ENCODE measurements at places on chromosomes 3 and 15.
A peak's percentile ranks its signal among the peaks of the same experiment; 100 is the strongest.

DNA sequence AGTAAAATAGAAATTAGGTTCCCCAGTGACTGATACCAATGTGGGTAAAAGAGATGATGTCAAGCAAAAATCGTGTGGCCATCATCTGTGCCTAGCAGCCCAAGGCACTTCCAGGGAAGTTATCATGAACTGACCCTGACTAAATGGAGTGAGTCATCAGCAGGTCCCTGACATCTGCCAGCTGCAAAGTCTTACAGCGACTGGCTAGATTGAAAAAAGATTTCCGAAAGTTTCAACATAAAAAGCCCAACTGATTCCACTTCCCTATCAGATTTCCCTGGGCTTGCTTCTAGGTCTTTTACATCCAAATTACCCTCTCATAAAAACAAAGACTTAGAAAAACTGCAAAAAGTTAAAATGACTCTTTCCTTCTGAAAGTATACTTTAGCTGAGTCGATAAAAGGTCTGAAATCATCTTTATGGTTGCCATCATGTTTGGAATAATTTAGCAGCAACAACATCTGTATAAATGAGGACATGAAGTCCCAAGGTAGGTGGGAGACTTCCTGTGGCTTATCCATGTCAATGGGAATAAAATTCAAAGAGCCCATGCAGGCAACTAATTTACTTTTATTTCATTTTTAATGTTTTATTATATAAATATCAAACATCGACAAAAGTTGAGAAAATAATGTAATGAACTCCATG lies 342.8 kb downstream of the ERC2 start:
- no peak for DNase-seq

DNA sequence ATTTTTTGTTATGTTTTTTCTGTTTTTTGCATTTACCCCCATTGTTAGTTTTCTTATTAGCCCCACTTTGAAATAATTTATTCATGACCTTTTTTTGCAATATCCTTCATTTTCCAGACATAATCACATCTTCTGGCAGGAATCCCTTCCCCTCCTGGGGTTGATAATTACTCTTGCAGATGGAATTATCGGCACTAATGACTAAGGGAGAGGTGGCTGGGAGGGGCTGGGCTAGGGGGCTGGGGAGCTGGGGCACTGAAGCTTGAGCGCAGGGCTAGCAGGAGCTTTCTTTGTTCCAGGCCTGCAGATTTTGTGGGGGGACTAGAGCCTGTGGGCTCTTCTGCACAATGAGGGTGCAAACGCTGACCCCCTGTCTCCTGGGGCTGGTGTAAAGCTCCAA lies 77.8 kb downstream of the RAB11A start:
- no peak for DNase-seq

GRCh38 chr3:137958636-137959035 lies 51.3 kb upstream of the CLDN18 start:
- DNase-seq = no peak

DNA sequence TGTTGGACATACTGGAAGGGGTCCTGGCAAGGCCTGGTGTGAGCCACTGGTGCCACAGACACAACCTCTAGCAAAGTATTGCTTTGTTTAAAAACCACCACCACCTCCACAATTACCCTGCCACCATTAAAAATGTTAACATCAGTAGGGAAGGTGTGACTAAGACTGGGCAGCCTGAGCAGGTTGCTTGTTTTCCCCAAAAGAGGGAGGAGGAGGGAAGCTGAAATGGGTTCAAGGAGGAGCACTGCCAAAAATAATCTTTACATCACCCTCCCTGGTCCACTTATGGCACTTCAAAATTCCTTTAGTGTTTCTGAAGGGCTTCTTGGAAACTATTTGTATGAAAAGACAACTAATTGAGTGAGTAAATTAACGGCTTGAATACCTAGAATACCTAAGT lies 99.8 kb upstream of the FGF7 start:
- no peak for DNase-seq

- no peak for DNase-seq
Observed at GRCh38 chr3:25854635-25855034, 64.7 kb downstream of the OXSM start.

GRCh38 chr15:65476903-65477302 lies 40.6 kb downstream of the DPP8 start:
- no peak for DNase-seq

GRCh38 chr3:57740027-57740426 lies 16.1 kb upstream of the SLMAP start:
- no peak for DNase-seq

- no peak for DNase-seq
Observed at GRCh38 chr15:39462691-39463090, 118.2 kb upstream of the THBS1 start.

DNA sequence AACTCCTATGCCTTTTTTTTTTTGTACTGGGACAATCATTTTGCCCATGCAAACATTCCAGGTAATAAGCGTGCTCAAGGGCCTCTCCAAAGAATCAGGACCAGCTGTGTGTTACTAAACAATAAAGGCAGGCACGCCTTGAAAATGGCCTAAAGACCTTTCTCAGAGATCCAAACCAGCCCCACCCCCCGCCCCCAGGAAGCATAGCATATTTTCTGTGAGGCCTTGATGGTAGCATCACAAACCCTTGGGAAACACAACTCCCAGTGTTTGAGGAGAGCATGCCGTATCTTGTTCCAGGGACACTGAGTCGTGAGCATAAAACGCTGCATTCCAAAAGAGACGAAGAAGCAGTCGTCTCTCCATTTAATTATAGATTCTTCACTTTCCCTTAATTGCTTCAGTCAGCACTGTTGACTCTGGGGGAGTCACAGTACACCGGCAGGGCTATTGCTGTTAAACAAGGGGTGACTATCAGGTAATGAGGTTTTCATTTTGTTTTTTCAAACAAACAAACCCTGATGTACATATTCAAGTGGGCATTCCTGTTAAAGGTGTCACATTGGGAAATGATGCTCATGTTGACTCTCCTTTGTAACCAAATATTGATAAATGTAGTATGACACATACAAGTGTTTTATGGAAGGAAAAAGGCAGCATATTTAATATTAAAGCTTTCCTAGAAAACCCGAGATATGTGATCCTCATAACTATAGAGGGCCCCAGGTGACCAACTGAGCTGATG lies 4.4 kb upstream of the TPM1 start:
- peak; percentile 7 for DNase-seq

DNA sequence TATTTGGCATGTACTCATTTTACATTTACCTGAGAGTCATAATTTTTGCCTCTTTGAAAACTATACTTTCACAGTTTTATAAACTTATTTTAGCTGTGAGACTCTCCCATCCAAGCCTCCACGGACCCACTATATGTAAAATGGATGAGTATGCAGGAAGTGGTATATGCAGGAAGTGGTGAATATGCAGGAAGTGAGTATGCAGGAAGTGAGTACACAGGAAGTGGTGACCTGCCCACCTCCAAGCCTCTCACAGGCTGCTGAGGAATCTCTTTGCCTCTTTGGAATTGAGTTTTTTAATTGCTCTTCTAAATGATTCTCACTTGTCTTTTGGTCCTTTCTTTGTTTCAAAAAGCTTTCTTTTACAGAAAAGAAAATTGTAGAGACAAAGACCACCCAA lies 85.2 kb downstream of the KBTBD8 start:
- DNase-seq = no peak

- no peak for DNase-seq
Observed at GRCh38 chr3:53890726-53891475, 758 bp downstream of the SELENOK start.

GRCh38 chr3:25665315-25666280 lies 891 bp upstream of the TOP2B start:
- DNase-seq = no peak

DNA sequence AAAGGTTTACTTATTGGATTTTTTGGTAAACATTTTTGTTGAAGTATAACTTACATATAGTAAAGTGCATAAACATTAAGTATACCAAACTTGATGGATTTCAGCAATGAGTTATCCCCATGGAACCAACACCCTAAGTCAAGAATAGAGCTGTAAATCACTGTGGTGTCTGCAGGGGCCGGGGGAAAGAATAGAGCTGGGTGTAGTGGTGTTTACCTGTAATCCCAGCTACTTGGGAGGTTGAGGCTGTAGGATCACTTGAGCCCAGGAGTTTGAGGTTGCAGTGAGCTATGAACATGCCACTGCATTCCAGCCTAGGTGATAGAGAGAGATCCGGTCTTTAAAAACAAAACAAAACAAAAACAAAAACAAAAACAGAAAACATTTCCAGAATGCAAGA lies 13.3 kb upstream of the FEM1B start:
- no peak for DNase-seq

DNA sequence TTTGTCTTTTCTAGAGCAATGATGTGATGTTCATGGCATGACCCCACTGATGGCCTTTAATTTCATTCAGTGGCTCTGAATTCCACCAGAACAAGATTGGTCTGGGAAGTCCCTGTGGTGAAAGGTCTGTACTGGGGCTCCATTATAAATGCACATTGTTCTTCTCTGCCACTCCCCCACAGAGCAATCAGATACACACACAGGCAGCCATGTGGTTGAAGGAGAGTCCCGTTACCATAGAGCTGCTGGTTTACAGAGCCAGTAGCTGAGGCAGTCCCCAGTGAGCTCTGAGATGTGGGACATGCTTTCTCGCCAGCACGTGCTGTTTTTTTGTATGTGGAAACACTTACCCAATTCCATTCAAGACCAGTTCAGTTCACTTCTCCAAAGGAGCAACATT lies 172.7 kb upstream of the TRIM42 start:
- peak; percentile 6 for DNase-seq

- no peak for DNase-seq
Observed at GRCh38 chr3:158718490-158719170, 13.6 kb downstream of the RARRES1 start.

GRCh38 chr3:14178247-14179113 lies at the start of the genes LSM3 and XPC:
TSS of gene LSM3 (plus strand) at chr3:14178817. CDS start at chr3:14178861, 44 bp downstream.
TSS of gene XPC (minus strand) at chr3:14178601. CDS start at chr3:14178568, 33 bp downstream.
- DNase-seq = peak; percentile 94

- DNase-seq = no peak
Observed at GRCh38 chr3:20809356-20809755, 623.4 kb upstream of the SGO1 start.

GRCh38 chr3:43996379-43997301 lies 245.0 kb upstream of the TOPAZ1 start:
- DNase-seq = peak; percentile 38

DNA sequence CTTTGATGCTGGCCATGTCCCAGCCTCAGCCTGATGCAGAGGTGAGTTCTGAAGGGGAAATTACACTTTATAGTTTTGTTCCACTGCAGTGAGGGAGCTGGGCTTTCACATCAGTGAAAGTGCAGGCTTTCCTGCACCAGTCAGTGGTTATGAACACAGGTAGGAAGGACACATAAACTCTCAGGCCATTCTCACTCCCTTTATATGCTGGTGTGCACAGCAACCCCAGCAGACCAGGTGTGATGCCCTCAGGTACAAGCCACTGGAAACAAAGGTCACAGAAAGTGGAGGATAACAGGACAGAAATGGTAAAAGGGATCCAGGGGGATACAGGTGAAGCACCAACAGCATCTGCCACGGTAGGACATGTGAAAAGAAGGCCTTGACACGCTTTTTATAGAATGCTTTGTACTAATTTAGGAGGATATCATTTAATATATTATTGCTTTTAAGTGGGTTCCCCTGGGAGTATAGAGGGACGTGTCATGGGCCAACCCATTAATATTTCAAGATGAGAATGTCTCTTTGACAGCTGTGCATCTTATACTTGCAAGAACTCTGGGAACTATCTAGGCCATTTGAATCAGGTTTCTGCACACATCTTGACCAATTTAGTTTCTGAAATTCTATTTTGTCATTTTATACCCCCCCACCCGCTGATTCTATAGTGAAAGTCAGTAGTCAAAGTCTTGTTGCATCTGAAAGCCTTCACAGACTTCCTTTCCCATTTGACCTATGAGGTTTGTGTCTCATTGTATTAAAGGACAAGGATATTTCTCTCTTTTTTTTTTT lies 25.0 kb upstream of the BLM start:
- DNase-seq = no peak

GRCh38 chr3:61742006-61742405 lies 180.6 kb downstream of the PTPRG start:
- no peak for DNase-seq

DNA sequence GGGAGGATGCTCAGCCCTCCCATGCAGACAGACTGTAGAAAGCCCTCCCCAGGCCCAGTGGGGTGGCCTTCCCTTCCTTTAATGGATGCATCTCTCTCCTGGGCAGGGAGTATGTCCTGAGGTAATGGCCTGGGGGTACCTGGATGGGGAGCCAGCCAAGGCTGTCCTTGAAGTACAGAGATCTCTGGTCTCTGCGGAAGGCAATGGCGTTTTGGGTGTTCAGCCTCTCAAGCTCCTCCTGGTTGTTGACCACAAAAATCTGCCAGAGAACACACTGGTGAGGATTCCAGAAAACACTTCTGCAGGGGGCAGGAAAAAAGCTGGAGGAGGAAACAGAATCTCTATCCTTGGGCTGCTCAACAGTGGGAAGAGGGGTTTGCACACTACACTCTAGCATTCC lies 28.9 kb downstream of the EAF1 start:
- DNase-seq = no peak

- DNase-seq = no peak
Observed at GRCh38 chr3:181383201-181383600, 328.5 kb upstream of the SOX2 start.

- DNase-seq = no peak
Observed at GRCh38 chr3:107063351-107063750, 313.9 kb upstream of the CCDC54 start.

DNA sequence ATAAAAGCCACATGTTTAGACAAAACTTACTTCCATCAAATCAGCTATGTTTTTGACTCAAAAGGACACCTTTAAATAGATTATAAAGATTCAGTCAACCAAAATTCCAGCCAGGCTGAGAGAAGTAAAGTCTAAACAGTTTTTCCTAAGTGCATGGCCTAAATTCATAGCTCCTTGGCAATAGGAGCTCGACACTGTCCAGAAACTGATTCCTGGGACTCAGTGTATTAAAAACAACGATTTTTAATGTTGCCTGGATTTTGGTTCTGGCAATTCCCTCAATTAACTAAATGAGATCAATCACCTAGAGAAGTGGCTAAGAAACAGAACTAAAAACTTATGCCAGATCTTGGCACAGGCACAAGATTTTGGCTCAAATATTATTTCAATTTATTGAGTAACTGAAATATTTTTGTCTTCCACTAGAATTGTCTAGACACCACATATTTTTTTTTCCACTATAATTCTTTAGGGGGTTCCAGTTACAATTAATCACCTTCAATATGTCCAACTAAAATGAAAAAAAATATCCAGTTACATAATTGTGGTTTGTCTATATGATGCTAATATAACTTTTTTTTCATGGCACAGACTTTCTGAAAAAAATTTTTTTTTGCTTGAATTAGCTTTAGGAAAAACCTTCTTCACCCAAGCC lies 135.9 kb downstream of the TFDP2 start:
- no peak for DNase-seq

DNA sequence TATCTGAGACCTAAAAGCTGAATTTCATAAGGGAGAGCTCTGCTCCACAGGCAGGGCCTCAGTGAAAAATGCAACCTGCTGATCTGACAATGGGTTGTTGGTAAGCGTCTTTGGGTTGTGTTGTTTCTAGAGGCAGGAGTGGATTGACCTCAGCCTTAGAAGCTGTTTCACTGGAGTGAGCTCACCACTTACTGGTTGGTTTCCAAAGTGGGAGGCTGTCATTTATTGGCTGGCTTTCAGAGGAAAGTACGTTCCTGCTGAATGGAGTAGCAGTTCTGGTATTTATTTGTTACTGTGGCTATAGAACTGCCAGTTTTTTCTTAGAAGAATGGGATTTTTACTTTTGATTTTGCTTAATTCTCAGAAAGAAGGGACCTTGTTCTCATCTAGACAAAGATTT lies 29.3 kb upstream of the COL6A5 start:
- DNase-seq = no peak

- DNase-seq = peak; percentile 32
Observed at GRCh38 chr3:78497021-78497420, 1270.8 kb downstream of the ROBO1 start.

- no peak for DNase-seq
Observed at GRCh38 chr15:42619656-42620371, 44.4 kb downstream of the STARD9 start.

Data from NCI-H2227 treated with DMSO at 0.1 percent for 48 hours (cell line).